ENCODE measurements at places on chromosomes 4 and X.

GRCh38 chrX:118660085-118660484, 67.3 kb upstream of the IL13RA1 start:
- DNase-seq = no peak

- no peak for DNase-seq
Measured at GRCh38 chr4:155568641-155569220, 97.9 kb upstream of the GUCY1A1 start.

GRCh38 chr4:53928825-53929224, 135.6 kb downstream of the CHIC2 start:
- no peak for DNase-seq

GRCh38 chr4:83234902-83235644, 49.5 kb downstream of the COQ2 start:
- DNase-seq = no peak

DNA sequence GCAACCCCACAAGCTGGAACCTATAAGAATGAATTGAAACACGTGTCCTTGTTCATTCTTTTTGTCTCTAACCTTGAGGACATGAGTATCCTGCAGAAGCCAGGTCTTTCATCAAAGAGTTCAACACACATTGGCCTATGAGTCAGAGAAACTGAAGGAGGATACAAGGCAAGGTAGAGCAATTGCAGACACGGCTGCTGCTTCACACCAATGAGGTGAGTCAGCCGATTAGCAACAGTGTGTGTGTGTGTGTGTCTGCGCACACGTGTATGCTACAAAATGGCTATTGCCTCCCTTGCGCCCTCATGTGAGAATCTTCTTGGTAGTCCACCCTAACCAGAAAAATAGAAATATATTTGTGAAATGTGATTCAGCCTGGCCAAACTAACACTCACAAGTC, 1477.7 kb upstream of the IGFBP7 start:
- no peak for DNase-seq

- peak; percentile 15 for DNase-seq
Measured at GRCh38 chr4:76874176-76874575, 23.8 kb downstream of the SOWAHB start.

- DNase-seq = no peak
Measured at GRCh38 chrX:103540145-103540544, 20.9 kb upstream of the RAB40A start.

DNA sequence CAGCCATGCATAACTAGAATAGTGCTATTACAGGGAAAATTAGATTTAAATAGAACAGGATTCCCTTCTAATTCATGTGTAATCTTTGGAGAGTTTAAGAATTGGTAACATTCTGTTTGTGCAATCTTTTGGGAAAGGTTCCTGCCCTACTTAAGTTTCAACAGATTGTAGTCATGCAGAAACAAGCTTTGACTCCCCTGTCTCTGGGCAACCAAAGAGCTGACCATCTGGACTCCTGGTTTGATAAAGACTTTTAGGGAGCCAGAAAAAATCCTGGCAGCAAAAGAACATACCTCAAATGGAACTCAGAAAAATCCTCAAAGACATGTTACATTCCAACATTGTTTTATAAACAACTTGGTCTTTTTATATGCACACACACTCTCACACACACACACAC, 191.1 kb upstream of the NEIL3 start:
- peak; percentile 1 for DNase-seq

DNA sequence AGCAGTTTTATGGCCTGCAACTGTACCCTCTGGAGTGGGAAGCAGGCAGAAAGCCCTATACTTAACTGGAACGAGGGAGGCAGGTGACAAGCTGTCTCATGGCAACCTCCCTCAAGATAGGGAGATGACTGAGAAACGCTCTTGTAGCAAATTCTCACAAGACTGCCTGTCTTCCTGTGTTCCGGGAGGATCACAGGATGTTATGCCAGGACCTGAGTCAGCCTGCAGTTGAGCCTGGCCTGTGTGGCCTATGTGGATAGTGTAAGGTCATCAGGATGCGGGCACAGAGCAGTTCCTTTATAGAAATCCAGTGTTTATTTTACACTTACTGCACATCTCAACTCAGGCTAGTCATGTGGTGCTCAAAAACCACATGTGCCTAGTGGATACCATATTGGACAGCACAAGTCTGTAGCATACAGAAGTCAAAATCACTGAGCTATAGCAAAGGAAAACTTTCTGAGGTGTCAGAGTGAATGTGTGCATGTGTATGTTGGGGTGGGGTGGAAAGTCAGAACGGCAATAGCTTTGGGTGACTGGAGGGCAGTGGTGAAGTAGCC, 25.2 kb downstream of the TAF7L start:
- no peak for DNase-seq

DNA sequence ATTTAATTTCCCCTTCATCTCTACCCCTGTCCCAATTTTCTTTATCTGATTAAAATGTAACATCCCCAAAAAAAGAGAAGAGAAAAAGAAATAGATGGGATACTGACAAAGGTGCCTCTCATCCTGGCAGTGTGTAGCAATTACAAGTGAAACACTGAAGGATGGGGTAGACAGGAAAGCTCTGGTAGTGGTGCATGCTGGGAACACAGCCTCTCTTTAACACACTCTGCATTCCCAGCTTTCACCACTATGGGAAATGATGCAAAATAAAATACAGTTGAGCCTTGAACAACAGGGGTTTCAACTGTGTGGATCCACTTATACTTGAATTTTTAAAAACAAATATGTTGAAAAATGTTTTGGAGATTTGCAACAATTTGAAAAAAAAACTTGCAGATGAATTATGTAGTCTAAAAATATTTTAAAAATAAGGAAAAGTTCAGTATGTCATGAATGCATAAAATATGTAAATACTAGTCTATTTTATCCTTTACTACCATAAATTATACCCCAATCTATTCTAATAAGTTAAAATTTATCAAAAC, 239.2 kb upstream of the DDX53 start:
- DNase-seq = peak; percentile 7

DNA sequence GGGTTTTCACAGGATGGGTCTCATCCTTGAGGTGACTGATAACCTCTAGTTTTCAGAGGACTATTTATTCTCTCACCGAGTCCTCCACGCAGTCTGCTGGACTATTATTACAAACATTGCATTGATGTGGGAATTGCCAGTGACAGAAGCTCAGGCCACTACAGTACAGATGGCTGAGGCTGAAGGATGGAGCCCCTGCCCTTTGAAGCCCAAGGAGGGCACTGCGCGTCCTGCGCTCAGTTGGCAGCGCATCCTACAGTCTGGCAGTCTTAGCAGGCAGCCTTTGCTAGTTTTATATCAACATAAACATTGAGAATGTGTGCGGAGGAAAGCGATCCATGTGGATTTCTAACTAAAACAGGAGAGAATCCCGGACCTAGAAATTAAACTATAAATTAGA, 1.5 kb upstream of the RELL1 start:
- no peak for DNase-seq

GRCh38 chr4:169120624-169121023, 110.6 kb upstream of the CBR4 start:
- DNase-seq = no peak

- no peak for DNase-seq
Measured at GRCh38 chrX:12955882-12956703, 18.8 kb upstream of the TMSB4X start.

DNA sequence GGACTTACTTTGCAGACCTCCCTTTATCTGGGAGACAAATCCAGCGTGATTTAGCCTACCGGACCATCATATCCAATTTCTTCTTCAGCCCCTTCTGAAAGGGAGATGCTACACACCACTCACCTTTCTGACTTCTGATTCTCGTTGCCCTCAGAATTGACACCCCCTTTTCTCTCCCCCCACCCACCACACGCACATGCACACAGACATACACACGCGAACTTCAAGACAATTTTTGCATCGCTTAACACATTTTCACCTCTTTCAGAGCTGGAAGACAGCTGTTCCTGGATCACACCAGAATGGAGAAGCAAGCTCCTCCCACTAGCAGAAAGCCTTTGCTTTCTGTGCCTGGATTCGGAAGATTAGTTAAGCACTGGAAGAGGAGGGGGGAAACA, 1.0 kb upstream of the SNCA start:
- DNase-seq = peak; percentile 47

DNA sequence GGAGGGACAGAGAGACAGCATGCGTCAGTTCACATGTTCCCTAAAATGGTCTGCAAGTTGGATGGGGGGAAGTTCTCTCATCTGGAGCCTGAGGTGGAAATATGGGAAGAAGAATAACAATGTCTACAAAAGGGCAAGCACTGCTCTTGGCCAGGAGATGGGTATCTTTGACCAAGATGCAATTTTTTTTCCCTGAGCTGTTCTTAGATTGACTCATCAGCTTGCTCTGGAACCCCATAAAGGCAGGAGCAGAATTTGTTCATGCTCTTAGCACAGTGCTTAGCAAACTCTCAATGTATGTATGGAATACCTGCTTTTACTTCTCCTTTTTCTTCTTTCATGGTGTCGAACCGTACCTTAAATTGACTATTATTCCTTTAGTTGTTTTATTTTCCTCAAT, 90.5 kb upstream of the ZNF827 start:
- no peak for DNase-seq

DNA sequence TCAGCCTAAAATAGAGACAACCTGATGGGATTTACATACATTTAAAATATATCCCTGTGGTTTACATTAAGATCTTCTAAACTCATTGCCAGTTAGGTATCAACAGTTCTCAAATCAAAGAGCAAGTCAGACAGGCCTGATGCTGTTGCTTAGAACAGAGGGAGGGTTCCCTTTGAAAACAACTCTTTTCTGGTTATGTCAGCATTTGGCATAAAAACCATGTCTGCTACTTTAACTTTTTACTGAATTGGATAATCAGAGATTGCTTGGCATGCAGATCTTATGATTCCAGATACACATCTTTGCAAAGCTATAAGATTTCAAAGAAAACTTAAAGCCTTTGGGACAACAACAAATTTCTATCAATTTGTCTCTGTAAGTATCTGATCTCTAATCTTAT, 140.8 kb downstream of the CPE start:
- DNase-seq = no peak

GRCh38 chrX:10325611-10326010, 168.8 kb downstream of the CLCN4 start:
- no peak for DNase-seq

- DNase-seq = peak; percentile 30
Measured at GRCh38 chr4:158193171-158193749, 17.0 kb upstream of the TMEM144 start.
